Epithelial cell of proximal tubule (primary cell): ENCODE measurements at places on chromosomes 5 and 9. TPM values are rescaled to one million over a fixed set of nuclear protein-coding genes. Genes with fewer than 3 reads are reported as not detected.

The ADCY2 gene
- 0.12 TPM in 1 of 2 replicates, not detected in the other for total RNA-seq

The HCN1 gene
- under 0.01 TPM in 1 of 2 replicates, not detected in the other for total RNA-seq

The PLEKHG4B gene
- 3.5 and 4.3 TPM in 2 replicates for total RNA-seq

The CDH9 gene
- total RNA-seq: not detected in 2 replicates

The NMUR2 gene
- 0.22 TPM in 1 of 2 replicates, not detected in the other for total RNA-seq

The GMCL2 gene
- total RNA-seq: not detected in 2 replicates

The PCDHAC2 gene
- total RNA-seq: not detected in 2 replicates

The IFNB1 gene
- total RNA-seq: not detected in 2 replicates

The OLFML2A gene
- total RNA-seq: 3.5 and 7.0 TPM in 2 replicates

The ATP10B gene
- total RNA-seq: 0.06 TPM in 1 of 2 replicates, not detected in the other

The PFN3 gene
- total RNA-seq: not detected in 2 replicates

The RLN2 gene
- total RNA-seq: 0.63 and 6.0 TPM in 2 replicates

The AGXT2 gene
- not detected in 2 replicates for total RNA-seq

The RACK1 gene
- total RNA-seq: 2,747 and 3,067 TPM in 2 replicates

The XRCC4 gene
- total RNA-seq: 10.9 and 16.4 TPM in 2 replicates

The QRFP gene
- total RNA-seq: not detected in 2 replicates

The CARTPT gene
- not detected in 2 replicates for total RNA-seq

The LVRN gene
- 0.58 TPM in 1 of 2 replicates, not detected in the other for total RNA-seq

The GLDC gene
- 58.2 and 68.8 TPM in 2 replicates for total RNA-seq

The LIX1 gene
- total RNA-seq: under 0.01 and 0.12 TPM in 2 replicates

The FSTL4 gene
- total RNA-seq: not detected in 2 replicates

The HAVCR1 gene
- total RNA-seq: 11.4 and 25.8 TPM in 2 replicates

The ERAP2 gene
- 28.0 and 45.6 TPM in 2 replicates for total RNA-seq

The SLC23A1 gene
- total RNA-seq: 0.07 TPM in 1 of 2 replicates, not detected in the other

The TXNDC8 gene
- total RNA-seq: not detected in 2 replicates

The FRMPD1 gene
- total RNA-seq: under 0.01 TPM in 1 of 2 replicates, not detected in the other

The INSL4 gene
- not detected in 2 replicates for total RNA-seq

The FGF10 gene
- not detected in 2 replicates for total RNA-seq
